Sigmoid colon (tissue), 7 donors: ENCODE measurements at places on chromosomes 11 and 22. TPM values are rescaled to one million over a fixed set of nuclear protein-coding genes. Genes with fewer than 3 reads are reported as not detected.

TBX10 gene
- total RNA-seq: not detected

DNA sequence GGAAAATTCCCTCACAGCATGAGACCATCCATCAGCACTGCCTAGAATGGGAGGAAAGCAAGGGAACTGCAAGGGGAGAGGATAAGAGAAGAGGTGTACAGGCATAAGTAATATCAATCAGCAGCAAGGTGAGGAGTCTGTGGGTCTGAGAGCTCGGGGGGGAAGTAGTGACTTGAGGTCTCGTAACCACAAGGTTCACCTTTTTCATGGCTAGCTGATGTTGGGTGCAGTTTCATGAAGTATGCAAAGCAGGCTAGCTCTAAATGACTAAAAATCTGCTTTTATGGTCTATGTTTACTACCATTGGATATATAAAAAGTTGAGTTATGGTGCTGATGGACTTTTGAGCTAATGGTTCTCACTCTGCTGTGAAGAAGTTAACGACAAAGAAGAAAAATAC lies 35.8 kb downstream of the OR4C6 start:
- DNase-seq: no peak
- no peak overlapping the region for H3K27ac ChIP-seq
- H3K4me1 ChIP-seq: no peaks in the 10 kb centered on the region
- H3K36me3 ChIP-seq: no peaks in the 10 kb centered on the region
- no peaks in the 10 kb centered on the region for H3K27me3 ChIP-seq
- H3K4me3 ChIP-seq: no peak overlapping the region

CRACR2B gene
- 9.5 TPM for total RNA-seq

SMC1B gene
- not detected for total RNA-seq

DNA sequence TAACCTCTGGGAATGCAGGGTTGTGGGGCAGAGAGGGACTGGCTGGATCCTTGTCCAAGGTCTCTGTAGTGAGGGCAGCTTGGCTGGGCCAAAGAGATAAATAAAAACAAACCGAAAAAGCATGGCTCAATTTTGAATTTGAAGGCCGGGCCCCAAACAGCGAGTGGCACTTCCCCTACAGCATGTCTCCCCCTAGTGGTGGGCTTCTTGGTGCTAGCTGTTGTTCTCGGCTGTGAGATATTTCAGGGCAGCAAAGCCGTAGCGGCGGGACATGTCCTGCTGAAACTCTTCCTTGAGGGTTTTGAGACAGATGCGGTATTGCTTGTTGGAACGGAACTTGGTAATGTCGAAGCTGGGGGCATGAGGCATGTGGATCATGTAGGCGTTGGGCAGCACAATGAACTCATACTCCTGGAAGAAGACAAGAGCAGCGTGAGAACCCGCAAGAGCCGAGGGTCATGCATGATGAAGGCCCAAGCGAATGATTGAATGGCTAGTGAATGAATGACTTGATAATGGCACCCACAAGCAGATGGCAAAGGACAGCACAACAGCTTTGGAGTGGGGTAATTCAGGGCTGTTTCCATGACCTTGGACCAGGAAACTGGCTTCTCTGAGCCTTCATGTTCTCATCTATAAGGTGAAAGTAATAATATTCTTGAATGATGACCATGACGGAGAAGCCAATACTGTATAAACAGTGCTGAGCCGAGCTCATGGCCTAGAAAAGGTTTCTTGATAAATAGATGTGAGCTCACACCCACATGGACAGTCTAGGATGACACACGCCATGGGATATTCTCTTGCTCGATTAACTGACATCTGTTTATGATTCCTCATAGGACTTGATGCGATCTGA lies 216.3 kb upstream of the SYN3 start:
- H3K27me3 ChIP-seq: no peaks in the 10 kb centered on the region
- H3K4me1 ChIP-seq: peaks cover 13% of the 10 kb centered on the region
- no peaks in the 10 kb centered on the region for H3K36me3 ChIP-seq
- no peak overlapping the region for H3K27ac ChIP-seq
- DNase-seq: no peak

GRCh38 chr11:96486890-96487611 lies 97.2 kb downstream of the JRKL start:
- H3K27me3 ChIP-seq: no peaks in the 10 kb centered on the region
- H3K4me1 ChIP-seq: no peaks in the 10 kb centered on the region
- no peaks in the 10 kb centered on the region for H3K36me3 ChIP-seq
- H3K27ac ChIP-seq: no peak overlapping the region
- no peak overlapping the region for H3K4me3 ChIP-seq

ART5 gene
- total RNA-seq: 0.82 TPM

DNA sequence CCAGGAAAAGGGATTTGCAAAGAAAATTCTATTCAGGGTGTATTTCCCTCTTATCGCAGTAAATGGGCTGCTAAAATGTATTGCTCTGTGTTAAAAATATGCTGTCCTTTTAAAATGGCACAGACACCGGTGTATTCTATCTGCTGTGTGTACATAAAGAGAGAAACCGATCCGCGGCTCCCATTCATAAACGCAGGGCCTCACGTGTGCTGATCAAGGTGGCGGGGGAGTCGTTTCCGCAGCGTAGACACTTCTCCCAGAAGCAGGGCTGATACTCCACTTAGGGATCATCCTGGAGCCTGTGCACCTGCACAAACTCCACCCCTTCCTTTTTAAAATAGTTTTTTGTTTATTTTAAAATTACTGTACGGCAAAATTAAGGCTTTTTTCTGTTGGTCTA lies 26.1 kb upstream of the IGSF9B start:
- H3K27me3 ChIP-seq: peaks cover 4% of the 10 kb centered on the region
- H3K36me3 ChIP-seq: no peaks in the 10 kb centered on the region
- no peak overlapping the region for H3K4me3 ChIP-seq
- H3K27ac ChIP-seq: no peak overlapping the region
